ENCODE measurements at places on chromosomes 16 and 17.

GRCh38 chr17:13785981-13786598 is 184.4 kb upstream of the HS3ST3A1 start:
- DNase-seq = no peak

- no peak for DNase-seq
Measured at GRCh38 chr16:12699161-12699560, 104.5 kb downstream of the CPPED1 start.

- DNase-seq = no peak
Measured at GRCh38 chr17:72287586-72287985, 166.8 kb downstream of the SOX9 start.

GRCh38 chr16:57386381-57386951 is 14.2 kb downstream of the CX3CL1 start:
- DNase-seq = no peak

- DNase-seq = no peak
Measured at GRCh38 chr16:52123061-52123839, 423.7 kb downstream of the TOX3 start.

GRCh38 chr17:16044487-16044886 is 44.9 kb downstream of the TTC19 start:
- no peak for DNase-seq

DNA sequence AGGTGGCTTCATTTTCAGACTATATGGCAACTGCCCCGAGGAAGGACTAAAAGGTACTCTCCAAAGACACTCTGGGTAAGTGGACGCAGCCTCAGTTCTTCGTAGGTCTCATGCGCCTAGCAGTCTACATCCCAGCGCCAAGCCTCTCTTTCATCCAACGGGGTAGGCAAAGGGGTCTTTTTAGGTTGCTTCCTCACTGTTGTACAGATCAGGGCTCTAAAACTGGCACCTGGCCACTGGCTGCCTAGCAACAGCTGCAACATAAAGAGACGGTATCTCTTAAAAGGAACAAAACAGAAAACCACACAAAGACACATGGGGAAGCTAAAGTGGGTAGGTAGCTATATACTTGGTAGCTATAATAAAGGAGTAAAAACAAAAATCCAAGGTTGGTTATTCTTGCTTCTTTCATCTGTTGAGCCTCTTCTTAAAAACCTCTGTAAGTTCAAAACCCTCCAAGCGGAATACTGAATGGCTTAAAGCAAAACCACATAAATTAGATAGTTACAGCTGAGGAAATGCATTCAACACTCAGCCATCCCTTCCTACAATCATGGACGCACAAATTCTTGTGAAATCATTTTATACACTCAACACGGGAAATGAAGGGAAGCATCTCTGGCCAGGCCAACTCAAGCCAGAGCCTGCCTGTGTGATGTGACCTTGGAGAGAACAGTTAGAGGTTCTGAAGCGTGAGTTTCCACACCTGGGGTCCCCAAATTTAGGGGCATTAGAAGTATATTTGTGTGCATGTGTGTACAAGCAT is 22.7 kb downstream of the CYTH1 start:
- peak; percentile 93 for DNase-seq

Data from OCI-LY7 (cell line).